NCI-H1105 treated with DMSO at 0.1 percent for 48 hours (cell line): ENCODE measurements at places on chromosomes 6 and 20.
A peak's percentile ranks its signal among the peaks of the same experiment; 100 is the strongest.

- DNase-seq, result no peak
Observed at GRCh38 chr20:41902346-41902745, 284.2 kb upstream of the CHD6 start.

- DNase-seq, result no peak
Observed at GRCh38 chr6:119308991-119309657, 40.4 kb downstream of the MAN1A1 start.

DNA sequence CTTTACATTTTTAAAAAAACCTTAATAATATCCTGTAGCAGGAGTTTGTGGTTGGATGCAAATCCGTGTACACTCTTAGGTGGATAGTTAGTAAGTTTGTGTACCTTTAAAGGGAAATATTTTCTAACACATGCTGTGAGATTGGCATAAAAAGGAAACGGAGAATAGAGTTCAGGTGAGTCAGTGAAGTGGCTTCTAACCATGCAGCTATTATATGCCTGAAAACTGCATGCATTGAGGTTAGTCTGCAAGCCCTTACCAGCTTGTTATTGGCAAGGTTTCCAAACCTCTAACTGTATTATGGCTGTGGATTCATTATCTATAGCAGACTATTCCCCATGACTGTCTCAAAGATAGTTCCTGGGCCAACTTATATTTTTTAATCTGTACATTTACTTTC, 420.6 kb upstream of the MMS22L start:
- DNase-seq, result no peak

- DNase-seq, result no peak
Observed at GRCh38 chr20:4069751-4070150, 54.4 kb upstream of the RNF24 start.

- DNase-seq, result no peak
Observed at GRCh38 chr20:57409672-57410397, 18.6 kb downstream of the RBM38 start.

- peak; percentile 92 for DNase-seq
Observed at GRCh38 chr20:1815502-1816085, 79.6 kb upstream of the SIRPA start.

DNA sequence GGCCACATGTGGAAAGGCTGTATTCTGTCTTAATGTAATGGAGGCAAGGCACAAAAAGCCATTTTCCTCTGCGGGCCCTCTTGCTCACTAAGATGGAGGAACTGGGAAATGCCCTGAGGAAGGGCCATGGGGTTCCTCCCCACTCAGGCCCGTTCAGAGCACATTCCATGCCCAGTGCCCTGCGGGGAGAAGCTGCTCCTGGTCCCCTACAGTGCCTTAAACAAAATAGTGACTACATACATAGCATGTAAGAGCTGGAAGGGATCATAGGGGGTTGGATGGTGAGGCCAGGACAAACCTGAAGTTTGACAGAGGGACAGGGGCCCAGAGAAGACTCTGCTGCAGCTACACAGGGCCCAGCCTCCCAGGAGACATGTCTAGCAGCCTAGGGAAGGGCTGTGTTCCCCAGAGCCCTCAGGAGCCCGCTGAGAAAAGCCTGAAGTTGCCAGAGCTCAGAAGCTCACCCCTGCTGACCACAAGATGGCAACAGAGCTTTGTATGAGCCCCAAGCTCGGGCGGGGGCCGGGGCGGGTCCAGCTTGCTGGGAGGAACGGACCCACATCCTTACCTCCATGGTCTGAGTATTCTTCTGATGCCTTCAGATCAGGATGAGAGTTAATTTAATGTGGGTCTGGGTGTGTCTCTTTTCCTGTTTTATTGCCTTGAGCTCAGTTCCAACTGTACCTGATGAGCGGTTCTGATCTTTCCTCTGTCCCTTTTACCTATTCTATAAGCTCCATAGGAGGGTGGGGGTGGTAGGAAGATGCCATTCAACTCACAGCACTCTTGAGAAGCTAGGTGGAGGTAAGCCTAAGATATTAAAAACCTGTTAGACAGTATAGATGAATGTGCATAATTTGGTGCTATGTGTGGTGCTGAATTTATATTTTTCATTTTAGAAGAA, 242.9 kb downstream of the CDC5L start:
- DNase-seq, result peak; percentile 33

GRCh38 chr6:119591235-119591634, 241.7 kb upstream of the MAN1A1 start:
- DNase-seq, result no peak

DNA sequence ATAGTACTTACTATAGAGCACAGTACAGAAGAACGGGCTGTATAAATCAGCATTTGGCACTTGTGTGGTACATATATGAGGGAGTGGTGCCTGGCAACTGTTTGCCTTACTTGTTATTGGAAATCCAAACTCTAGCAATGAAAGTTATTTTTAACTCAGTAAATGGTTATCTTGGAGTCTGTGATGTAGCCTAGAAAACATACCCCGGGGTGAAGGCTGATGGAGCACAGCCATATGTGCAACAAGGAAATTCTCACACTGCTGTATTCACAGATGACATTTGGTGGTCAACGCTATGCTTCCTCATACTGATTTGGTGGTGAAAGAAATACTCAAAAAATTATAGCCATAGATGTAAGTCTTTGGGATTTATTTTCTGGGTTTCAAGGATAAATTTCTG, 807.5 kb upstream of the FLRT3 start:
- no peak for DNase-seq

DNA sequence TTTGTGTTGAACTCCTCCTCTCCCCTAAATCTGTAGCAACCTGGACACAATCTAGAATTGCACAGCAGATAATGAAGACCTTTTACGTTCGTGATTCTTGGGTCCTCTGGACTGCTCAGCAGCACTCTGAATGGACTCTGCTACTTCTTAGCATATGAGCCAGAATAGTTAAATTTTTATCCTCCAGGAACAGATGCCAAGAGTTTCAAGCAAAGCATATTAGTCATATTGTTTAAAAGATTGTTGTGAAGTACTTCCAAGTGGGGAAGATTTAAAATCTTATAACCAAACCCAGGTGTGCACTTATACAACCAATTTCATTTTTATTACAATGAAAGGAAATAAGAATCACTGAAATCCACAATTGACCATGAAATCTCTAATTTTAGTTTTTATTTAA, 118.9 kb upstream of the EXOC2 start:
- DNase-seq, result no peak

- no peak for DNase-seq
Observed at GRCh38 chr20:16491294-16491905, 81.8 kb downstream of the KIF16B start.

DNA sequence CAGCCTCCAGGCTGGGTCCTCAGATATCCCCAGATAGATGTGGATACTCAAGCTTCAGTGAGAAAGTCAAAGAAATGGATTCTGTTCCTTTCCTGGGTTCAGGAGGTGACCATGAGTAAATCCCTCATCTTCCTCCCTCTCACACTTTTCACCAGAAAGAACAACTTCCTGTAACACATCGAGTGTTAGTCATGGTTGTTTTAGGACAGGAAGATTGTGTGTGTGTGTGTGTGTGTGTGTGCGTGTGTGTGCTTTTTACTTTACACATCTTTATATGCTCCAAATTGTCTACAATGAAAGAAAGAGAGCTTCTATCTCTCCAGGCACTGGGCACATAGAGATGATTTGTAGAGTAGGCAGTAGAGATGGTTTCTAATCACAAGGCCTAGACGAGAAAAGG, 139.9 kb downstream of the TBXT start:
- no peak for DNase-seq

GRCh38 chr6:111461860-111462259, 21.2 kb downstream of the REV3L start:
- DNase-seq, result no peak

- DNase-seq, result no peak
Observed at GRCh38 chr6:169783401-169783800, 32.0 kb downstream of the ERMARD start.

GRCh38 chr20:41304424-41305079, 13.0 kb downstream of the ZHX3 start:
- DNase-seq, result no peak

- no peak for DNase-seq
Observed at GRCh38 chr6:36113703-36114102, 16.6 kb upstream of the MAPK13 start.

- no peak for DNase-seq
Observed at GRCh38 chr6:30861257-30862048, 22.9 kb upstream of the DDR1 start.

DNA sequence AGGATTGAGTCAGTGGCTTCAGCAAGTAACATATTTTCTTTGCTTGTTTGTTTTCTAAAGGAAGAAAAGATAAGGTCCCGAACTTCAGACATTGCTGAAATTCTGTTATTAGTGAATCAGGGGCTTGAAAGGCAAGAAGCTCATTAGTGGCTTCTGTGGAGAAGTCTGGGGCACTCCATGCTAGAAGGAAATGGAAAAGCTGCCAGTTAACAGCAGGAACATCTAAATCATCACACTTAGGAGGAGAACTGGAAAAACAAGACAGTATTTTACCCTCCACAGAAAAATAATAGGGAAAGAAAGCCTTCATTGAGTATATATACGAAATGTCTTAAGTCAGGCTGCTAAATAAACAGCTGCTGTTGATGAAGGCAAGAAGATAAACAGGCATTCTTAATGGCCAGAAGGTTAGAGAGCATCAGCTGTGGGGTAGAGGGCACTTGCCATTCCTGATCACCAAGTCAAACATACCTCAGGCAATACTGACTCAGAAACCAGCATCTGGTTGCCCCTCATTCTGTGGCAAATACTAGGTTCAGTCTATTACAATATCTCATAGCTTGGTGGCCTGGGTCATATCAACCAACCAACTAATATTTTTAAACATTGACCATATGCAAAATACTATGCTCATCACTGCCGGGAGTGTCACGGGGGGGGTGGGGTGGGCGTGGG, 143.2 kb upstream of the TENT5A start:
- DNase-seq, result no peak

GRCh38 chr6:14856177-14856576, 389.7 kb upstream of the JARID2 start:
- no peak for DNase-seq

DNA sequence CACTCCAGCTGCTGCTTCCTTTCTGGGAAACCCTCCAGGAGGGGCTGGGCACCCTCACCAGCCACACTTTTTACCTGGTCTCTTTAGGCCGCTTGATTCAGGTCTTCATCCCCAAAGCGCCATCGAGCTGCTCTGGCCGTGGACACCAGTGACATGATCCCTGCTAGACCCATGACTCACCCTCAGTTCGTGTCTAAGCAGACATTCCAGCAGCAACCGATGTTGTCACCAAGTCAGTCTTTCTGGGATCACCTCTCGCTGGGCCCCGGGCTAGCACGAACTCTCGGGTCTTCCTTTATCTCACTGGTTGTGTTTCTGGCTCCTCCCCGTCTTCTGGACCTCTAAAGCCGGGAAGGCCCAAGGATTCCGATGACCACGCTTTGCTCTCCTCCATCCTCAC, 43.0 kb upstream of the GPR31 start:
- DNase-seq, result no peak

DNA sequence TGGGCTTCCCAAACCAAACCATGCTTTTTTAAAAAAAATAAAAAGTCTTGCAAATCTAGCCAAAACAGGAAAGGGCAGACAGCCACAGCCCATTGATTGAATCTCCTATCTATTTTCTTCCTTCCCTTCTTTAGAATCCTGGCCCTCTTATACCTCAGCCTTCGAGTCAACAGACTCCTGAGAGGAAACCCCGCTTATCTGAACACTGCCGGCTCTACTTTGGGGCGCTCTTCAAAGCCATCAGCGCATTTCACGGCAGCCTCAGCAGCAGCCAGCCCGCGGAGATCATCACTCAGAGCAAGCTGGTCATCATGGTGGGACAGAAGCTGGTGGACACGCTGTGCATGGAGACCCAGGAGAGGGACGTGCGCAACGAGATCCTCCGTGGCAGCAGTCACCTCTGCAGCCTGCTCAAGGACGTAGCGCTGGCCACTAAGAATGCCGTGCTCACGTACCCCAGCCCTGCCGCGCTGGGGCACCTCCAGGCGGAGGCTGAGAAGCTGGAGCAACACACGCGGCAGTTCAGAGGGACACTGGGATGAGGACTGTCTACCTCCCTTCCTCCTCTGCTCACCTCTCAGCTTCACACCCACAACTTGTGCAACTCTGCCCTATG, 10.1 kb upstream of the RTF2 start:
- peak; percentile 2 for DNase-seq

DNA sequence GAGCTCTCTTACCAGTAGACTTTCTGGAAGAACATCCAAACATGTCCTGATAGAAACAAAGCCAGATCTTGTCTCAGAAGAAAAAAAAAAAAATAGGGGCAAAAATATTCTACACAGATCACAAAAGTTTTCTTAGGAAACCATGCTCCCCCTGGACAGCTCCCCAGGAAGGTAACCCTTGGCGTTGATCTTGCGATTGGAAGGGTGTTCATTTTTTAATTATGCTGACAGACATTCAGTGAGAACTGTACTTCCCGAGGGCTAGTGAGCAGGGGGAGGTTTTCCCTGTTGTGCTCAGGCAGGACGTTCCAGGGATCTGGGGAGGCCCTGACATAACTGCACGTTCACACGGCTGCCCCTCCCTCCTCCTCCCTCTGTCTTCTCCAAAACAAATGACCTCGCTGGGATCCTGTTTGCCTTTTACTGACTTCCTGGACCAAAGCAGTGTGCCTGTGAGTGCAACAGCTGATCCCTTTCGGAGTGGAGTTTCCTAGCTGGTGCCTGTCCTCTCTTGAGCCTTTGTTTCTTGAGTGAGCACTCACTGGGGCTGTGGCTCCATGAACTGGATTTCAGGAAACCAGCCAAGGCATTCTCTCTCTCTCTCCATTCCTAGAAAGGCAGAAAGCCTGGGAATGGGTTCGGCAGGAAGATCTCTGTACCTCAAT, 46.7 kb downstream of the MARCKS start:
- no peak for DNase-seq

DNA sequence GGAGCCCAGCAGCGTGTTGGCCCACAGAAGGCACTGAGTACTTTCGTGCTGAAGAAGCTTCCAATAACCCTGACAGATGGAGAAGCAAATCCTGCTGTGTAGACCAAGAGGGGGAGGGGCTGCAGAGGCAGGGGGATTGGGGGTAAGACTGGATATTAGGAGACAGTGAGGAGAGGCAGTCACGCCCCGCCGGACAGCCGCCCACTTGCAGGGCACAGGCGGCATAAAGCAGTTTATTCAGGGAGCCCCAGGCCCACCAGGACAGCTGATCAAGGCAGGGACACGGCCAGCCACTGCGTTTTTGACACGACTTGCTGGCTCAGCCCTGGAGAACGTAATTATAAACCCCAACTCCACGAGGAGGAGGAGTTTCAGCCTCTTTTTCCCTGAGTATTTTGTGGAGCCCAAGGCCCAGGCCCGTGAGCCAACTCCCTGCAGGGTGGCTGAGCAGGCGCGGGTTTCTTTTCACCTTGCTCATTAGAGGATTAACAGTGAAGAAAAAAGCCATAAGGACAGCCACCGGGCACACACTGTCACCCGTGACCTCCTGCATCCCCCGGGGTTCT, 177.9 kb downstream of the TFAP2C start:
- no peak for DNase-seq

- no peak for DNase-seq
Observed at GRCh38 chr6:169221264-169221663, 32.4 kb downstream of the THBS2 start.

- no peak for DNase-seq
Observed at GRCh38 chr6:149131891-149132290, 185.6 kb upstream of the TAB2 start.

DNA sequence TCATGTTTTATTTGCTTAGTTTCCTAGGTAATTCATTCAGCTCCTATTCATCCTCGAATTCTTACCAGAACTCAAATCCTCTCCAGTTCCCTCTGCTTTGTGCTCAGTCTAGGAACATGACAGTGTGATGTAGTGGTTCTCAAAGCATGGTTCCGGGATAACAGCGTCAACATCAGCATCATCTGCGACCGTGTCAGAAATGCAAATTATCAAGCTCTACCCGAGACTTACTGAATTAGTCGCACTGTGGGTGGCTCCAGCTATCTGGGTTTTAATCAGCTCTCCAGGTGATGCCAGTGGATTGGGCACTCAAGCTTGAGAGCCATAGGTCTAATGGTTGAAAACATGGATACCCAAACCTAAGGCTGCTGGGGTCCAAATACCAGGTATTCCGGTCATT, 7.7 kb upstream of the STK35 start:
- no peak for DNase-seq
